Fibroblast of mammary gland (primary cell): ENCODE measurements at places on chromosomes 5 and 9.

GRCh38 chr5:76714751-76715485 lies 1.0 kb upstream of the F2R start:
- no peak for DNase-seq

DNA sequence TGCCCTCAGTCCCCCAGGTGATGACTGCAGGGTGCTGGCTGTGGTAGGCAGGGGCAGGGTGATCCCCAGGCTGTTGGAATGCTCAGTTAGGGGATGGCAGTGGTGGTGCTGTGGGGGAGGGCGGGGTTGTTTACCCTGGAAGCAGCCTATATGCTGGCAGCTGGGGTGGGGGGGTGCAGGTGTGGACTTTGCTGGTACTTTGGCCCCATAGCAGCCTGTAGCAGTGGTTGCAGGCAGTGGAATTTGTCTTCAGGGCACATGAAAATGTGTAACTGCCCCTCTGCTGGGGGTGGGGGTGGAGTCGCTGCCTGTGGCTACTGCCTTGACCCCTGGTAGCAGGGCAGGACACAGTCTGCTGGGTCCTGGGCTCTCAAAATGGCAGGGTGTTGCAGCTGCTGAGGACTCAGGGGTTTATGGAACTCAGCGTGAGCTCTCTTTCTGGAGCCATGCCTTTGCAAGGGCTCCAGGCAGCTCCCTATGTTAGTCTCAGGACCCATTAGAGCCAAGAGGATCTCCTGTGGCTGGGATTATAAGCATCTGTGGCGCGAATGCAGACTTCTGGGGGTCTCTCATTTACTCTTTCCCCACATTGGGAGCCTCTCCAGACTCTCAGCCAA lies 65.0 kb downstream of the RMI1 start:
- DNase-seq: no peak

- DNase-seq: no peak
Measured at GRCh38 chr9:3087697-3088096, 243.8 kb upstream of the PUM3 start.

GRCh38 chr9:4902135-4902475 lies 83.0 kb upstream of the JAK2 start:
- DNase-seq: no peak

DNA sequence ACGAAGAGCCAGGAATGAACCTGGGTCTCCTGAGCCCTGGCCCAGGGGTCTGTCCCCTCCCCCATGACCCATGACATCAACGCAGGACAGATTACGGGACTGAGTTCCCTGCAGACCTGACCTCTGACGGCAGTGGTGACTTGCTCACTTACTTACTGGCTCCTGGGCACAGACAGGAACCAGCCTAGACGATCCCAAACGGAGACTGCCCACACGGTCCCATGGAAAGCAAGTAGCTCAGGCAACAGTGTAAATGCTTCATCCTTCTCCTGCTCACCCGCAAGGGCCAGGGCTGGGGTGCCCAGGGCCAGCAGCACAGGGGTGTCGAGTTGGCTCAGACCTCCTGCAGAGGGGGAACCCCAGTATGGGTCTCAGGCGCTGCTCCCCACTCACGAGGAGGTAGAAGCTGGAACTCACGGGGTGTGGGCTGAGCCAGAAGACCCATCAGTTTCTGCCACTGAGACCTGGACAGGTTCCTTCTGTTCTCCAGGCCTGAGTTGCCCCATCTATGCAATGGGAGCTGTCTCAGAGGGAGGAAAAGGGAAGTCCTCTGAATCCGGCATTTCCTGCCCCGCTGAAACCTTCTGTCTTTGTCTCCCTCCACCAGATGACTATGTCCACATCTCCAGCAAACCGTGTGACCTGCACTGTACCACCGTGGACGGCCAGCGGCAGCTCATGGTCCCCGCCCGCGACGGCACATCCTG lies 5.6 kb downstream of the ADAMTSL2 start:
- DNase-seq: no peak

DNA sequence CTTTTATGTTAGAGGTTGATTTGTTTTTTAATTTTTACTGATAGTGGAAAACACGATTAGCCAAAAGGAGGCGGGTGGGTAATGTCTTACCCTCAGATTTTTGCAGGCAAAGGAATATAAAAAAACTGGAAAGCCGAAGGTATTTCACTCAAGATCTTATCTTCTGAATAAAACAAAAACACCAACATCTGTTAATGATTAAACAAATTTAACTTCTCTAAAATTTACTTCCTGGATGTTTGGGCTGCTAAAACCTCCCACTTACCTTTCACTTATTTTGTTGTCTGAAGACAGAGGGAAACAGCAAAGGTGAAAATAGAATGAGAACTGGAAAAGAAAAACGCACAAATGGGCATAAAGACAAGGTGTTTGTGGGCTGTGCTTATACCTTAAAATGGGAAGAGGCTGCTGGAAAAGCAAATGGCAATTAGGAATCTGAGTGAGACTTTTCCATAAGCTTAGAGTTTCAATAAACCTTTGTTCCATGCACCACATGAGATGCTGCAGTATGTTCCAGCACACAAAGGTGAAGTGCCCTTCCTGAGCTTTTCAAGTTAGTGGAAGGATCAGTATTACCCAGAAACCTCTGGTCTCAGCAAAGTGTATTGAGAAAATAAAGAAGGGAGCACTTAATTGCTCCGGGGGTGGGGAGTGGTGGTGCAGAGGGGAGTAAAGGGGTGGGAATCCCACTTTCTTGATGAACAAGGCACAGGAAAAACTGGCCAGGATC lies 298.3 kb downstream of the BNC2 start:
- no peak for DNase-seq

DNA sequence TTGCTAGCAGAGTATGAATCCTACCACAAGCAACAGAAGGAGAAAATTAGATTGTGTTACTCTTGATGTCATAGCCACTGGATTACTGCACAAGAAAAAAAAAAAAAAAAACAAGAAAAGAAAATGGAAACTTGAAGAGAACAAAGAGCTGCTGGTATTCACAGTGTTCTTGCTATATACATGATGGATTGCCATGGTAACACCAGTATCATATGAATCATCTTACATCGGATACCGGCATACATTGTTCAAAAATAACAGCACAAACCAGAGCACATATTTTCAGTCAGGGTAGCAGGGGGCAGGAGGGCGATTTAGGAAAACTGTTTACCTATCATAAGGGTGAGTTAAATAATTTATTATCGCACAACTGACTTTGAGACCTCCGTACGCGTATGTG lies 472.9 kb downstream of the PDE4D start:
- DNase-seq: no peak

GRCh38 chr9:110977259-110977709 lies 61.0 kb downstream of the LPAR1 start:
- DNase-seq: peak; percentile 92

DNA sequence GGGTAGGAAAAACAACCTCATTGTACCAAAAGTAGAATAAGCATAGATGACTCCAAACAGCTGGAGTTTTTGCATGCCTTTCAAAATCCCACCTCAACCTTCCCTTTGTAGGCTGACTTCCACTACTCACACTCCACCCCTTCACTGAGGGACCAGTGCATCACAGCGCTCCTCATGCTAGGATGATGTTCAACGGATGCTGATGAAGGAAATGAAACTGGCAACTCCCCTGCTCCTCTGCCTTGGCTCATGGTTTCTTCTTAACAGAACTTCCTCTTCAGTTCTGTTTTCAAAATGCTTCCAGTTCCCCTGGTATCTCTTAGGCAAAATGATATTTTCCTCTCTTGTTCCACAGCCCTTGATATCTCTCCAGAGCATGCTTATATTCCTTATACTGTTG lies 29.0 kb downstream of the LIFR start:
- no peak for DNase-seq

- DNase-seq: no peak
Measured at GRCh38 chr5:73485715-73486114, 12.5 kb upstream of the BTF3 start.

DNA sequence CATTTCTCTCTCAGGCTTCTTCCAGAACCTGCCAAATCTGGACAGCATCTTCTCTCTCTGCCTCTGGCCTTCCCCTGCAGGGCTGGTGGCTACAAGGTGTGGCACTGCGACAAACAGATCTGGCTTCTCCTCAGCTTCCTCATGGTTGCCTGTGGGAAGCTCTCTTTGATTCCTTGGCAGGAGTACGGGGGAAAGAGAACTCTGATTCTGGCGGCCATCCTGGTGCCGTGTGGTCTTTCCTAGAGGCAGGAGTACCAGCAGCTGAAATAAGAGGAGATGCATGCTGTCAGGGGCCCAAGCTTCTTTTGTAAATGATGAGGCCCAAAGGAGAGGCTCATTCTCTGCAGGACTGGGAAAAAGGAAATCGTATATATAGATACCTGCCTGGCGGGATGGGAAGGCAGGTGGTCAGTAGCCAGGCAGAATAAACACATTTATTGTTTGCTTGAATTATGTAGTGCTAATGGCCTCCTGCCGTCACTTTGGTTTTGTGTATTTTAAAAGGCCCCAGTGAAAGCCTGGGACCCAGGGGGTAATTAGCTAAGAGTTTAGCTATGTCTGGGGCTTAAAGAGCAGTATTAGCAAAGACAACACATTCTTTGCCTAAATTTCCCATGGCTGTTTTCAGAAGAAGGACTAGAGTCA lies at the start of gene CER1:
Gene CER1 (minus strand): TSS at position 343 of the 645 bp plus-strand sequence. CDS start 61 bp downstream, at position 282.
- no peak for DNase-seq

DNA sequence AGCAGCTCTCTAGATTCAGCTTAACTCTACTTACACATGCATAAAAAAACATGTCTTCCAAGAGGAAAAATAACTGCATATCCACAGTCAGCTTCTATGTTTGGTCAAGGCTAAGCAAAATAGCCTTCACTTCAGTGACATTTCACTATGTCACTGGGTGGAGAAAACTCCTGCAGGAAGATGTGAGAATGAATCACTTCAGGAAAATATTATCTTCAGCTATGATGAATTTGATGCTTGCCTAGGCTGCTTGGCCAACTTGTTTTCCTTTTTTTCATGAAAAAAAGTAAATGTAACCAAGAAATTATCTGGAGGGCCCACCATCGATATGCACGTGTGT lies 143.0 kb upstream of the ZNF608 start:
- DNase-seq: peak; percentile 10

- DNase-seq: no peak
Measured at GRCh38 chr5:129902816-129903215, 1.4 kb upstream of the CHSY3 start.

GRCh38 chr5:178291161-178291561 lies 58.6 kb upstream of the PHYKPL start:
- no peak for DNase-seq

DNA sequence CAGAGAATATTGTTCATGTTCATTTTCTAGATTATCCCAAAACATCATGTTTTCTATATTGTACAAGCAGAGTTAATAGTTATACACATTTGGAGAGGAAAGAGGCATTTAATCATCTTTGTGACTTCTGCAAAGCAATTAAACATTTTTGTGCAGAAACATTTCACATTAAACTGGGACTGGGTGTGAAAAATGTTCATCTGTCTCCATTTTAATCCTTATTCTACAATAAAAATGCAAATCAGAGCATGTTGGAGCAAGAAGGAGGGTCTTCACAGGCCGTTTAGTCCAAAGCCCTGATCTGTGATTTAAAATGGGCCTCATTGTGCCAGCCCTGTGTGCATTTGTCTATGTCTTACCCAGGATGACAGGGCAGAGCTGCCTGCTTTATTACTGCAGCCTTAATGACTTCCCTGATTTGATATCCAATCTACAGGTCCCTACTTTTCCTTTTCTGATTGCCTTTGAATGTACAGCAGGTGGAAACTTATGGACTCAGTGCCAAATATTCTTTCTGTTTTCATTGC lies 183.5 kb downstream of the CAVIN4 start:
- no peak for DNase-seq

- DNase-seq: peak; percentile 16
Measured at GRCh38 chr9:100473276-100474081, 530 bp downstream of the TMEFF1 start.

DNA sequence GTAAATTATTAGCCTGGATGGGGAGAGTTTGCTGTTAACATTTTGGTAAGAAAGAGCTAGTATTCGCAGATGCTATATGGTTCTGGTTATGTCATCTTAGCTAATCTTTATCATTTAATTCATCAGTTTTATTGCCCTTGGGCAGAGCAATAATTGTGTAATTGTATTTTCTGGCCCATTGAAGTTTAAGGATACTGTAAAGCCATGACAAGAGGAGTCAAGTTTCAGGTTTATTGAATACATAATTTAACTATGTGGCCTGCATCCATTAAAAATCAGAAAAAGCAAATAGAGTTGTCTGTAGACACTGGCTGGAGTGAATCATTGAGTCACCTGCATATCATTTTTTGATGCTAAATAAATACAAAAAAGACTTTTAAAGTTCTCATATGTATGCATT lies 255.8 kb downstream of the PRELID2 start:
- no peak for DNase-seq

DNA sequence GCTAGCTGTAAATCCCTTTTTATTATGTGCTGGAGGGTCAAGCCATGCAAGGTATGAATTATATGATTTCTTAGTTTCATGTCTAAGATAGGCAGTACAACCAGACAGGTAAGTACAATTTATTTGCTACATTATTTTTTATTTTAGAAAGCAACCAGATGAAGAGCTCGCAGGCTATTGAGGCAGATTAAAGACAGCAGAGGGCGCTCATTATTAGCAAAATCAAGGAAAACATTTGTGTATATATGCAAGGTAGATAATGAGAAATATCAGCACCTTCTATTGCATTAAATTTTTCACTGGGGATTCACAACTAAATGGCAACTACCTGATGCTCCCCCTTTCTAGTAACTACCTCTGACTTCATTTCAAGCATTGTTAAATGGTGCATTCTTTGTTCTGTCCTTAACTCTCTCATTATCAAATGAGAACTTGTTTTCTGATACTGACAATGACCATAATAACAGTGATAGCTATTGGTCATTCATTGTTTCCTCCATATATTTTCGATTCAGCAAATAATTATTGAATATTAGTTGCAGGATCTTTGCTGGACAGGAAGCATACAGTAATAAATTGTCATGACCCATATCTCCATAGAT lies 8.6 kb downstream of the SCGB3A2 start:
- peak; percentile 48 for DNase-seq

- DNase-seq: peak; percentile 16
Measured at GRCh38 chr9:6502399-6502798, 89.4 kb downstream of the UHRF2 start.

- peak; percentile 23 for DNase-seq
Measured at GRCh38 chr9:113238859-113239232, 17.5 kb downstream of the SLC31A1 start.

DNA sequence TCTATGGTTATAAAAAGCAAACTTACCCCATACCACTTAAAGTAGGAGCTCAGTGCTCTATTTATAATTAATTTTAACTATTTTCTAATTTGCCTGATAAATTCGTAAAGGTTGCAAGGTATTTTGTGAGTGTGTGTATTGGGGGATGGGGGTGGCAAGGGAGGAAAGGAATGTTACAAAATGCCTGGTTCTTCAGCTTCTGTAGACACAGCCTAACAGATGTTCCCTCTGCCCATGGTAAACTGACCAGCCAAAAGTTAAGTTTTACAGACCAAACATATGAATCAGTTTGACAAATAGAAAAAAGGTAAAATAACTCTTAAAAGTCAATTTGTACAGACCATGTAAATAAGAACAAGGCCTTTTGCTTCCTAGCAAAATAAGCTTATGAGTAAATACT lies 232.6 kb downstream of the KIAA0825 start:
- DNase-seq: no peak

GRCh38 chr5:127011961-127012644 lies 18.3 kb downstream of the MARCHF3 start:
- no peak for DNase-seq

GRCh38 chr9:86545090-86545489 lies 190.9 kb upstream of the TUT7 start:
- no peak for DNase-seq
